ENCODE measurements at places on chromosomes 16 and 17.

DNA sequence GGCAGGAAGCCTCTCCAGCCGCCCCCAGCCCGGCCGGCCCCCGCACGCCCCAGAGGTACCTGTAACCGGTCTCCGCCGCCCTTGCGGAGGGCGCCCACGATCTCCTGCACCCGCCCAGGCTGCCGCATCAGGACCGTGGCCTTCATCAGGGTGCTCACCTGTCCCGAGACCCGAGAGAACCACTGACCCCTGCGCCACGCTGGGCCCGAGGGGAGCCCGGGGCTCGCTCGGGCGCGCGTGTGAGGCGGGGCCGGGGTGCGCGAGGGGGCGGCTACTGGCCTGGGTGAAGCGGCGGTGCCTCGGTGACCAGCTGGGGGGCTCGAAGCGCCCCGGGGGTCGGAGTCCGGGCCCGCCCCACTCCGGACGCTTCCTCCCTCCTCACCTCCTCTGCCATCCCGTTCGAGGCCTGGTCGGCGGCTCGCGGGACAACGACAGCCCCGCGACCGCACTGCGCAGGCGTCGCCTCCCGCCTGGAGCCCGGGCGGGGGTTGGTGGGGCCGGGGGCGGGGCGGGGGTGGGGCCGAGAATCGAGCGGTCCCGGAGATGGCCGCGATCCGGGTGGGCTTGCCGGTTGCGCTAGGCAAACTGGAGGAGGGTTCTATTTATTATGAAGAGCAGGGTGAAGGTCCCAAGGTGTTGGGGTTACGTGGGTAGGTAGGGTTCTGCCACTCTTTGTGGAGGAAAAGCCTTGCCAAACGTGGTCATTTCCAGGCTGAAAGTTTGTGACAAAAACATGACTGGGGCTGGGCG lies at the start of gene NT5C3B:
Gene NT5C3B (minus strand): TSS at position 433 of the 750 bp plus-strand sequence. CDS start 39 bp downstream, at position 394.
- DNase-seq: no peak

DNA sequence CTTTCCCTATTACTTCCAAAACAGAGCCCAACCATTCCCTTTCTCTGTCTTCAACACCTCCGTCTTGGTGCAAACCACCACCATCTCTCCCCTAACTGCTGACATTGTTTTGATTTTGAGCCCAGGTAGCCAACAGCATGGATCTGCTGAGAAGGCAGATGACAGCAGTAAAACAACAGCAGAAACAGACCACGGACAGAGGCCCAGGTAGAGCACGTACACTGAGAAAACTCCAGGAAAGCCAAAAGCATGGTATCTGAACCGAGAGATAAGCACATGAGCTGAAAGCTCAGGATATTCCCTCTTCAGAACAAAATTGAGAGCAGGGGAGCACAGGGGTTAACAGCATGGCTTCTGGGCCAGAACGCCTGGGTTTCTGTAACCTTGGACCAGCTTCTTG lies 18.9 kb upstream of the MAP3K14 start:
- DNase-seq: no peak

DNA sequence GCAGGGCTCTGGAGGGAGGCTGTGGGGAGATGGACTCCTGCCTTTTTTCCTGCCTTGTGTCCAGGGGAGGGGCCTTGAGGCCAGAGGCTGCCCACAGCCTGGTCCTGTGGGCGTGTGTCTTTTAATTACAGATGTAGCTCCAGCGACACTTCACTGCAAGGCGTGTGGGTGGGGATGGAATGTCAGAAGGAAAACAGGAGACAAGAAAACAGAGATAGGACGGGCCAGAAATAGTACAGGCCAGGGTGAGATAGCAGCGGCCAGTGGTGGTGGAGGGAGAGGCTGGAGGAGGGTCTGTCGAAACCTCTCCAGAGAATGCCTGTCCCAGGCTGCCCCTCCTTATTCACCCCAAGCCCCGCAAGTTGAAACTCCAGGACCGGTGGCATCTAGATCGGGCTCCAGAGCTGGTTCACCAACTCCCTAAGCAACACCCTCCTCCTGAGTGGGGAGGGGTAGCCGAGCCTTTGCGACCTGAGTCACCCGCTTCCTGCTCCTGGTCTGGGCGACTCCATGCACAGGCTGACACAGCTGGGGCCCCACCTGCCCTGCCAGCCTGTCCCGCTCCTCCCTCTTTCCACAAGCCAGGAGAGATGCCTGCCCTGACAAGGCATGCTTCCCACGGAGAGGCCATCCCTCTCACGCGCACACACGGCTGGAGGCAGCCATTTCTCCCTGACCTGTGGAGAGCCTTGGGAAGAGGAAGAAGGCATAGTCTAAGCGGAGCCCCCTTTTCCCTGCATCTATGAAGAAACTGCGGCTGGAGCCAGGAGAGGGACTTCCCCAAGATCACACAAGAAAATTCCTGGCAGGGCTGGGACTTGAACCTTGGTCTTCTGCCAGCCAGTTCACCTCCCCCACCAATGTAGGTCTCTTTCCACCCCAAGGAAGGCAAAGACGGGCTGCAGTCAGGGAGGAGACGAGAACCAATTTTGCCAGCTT lies 6.6 kb upstream of the JUP start:
- DNase-seq: no peak

DNA sequence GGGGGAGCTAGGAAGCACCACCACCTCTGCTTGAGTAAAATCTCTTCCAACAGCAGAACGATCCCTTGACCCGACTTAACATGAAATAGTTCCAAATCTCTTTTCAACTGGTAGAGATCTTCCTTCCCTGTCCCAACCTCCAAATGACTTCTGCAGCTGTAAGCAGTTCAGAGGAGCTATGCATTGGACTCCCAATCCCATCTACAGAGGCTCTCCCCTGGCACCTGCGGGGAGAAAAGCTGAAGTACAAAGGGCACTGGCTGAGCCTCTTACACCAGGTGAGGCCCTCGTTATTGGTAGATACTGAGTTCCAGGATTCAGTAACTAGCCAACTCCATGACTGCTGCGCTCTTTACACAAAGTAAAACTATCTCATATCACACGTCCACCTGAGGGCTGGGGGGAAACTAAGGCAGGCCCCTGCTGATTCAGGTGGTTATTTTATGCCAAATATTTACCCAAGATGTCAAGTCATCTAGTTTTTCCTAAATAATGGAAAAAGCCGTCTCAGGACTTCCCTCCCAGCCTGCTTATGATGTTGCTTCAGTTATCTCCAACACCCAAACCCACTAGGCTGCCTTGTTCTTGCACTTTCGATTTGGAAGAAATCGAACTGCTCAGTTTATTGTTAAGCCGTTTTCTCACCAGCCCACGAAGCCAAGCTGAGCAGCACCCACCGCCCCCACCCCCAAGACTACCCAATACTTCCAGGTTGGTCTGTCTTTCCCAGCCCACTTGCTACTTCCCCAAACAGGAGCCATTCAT lies 3.2 kb downstream of the ACTG1 start:
- no peak for DNase-seq

DNA sequence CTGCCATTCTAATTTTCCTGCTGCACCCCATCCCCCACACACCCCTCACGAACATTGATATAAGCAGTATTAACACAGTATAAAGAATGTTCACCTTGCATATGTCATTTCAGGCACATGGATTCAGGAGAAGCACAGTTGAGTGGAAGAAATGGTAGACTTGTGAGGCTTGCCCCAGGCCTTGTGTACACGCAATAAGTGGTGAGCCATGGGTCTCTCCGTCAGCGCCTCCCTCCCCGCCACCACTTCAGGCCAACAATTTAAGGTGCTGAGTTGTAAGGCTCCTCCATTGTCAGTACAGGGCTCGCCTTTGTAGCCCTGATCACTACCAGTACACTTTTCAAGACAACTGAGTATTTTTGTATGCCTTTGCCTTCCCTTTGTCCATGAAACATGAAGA lies 12.2 kb upstream of the CLEC18C start:
- DNase-seq: no peak

GRCh38 chr16:85492295-85492864 lies 120.7 kb upstream of the GSE1 start:
- no peak for DNase-seq

- DNase-seq: no peak
These were observed 4.2 kb upstream of the ZG16B start for GRCh38 chr16:2825906-2826305.

DNA sequence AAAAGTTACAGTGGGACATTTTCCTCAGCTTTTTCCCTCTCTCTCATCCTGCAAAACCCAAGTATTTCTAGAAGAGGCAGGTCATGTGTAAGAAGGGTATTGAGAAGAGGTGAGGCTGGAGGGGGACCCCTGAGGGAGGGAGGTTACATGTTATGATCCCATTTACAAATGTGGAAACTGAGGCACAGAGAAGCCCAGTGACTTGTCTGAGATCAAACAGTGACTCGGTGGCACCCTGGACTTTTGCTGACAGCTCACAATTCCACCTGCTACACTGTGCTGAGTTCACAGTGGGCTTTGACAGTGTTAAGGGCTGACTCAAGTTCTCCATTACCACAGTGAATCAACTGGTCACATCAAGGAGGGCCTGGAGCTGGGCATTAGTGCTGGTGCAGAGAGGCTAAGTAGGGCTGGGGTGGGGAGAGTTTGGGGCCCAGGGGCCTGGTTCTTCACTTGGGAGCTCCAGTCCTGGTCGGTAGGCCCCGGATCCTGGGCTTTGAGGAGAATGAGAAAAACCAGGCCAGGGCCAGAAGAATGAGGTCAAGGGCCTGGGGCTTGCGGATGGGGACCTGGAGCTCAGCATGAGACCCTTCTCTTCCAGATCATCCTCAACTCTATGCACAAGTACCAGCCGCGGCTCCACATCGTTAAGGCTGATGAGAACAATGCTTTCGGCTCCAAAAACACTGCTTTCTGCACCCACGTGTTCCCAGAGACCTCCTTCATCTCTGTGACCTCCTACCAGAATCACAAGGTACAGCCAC lies 26.0 kb downstream of the TBX4 start:
- DNase-seq: no peak

- no peak for DNase-seq
These were observed 44.1 kb upstream of the EMP2 start for GRCh38 chr16:10624527-10624926.

DNA sequence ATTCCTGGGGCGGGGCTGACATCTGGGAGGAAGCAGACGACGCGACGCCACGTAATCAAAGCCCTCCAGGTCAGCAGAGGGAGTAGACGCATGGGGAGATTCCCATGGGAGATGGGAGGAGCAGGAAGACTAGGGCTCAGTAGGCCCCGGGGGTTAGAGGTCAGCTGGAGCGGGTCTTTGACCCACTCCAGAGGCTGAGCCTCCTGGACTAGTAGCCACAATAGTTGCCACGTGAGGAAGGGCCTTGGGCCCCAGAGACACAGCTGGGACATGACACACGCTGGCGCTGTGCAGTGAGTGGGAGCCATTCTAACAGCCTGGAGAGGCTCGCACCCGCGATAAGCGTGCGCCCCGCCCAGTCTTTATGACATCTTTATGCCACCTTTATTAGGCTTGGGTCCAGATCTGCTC lies 95.7 kb upstream of the AMZ2 start:
- no peak for DNase-seq

- no peak for DNase-seq
These were observed 45.5 kb downstream of the KATNIP start for GRCh38 chr16:27595475-27595874.

GRCh38 chr17:32794533-32795246 lies 82.2 kb downstream of the MYO1D start:
- DNase-seq: no peak

- no peak for DNase-seq
These were observed 65.8 kb upstream of the SMIM36 start for GRCh38 chr17:55576996-55577586.

DNA sequence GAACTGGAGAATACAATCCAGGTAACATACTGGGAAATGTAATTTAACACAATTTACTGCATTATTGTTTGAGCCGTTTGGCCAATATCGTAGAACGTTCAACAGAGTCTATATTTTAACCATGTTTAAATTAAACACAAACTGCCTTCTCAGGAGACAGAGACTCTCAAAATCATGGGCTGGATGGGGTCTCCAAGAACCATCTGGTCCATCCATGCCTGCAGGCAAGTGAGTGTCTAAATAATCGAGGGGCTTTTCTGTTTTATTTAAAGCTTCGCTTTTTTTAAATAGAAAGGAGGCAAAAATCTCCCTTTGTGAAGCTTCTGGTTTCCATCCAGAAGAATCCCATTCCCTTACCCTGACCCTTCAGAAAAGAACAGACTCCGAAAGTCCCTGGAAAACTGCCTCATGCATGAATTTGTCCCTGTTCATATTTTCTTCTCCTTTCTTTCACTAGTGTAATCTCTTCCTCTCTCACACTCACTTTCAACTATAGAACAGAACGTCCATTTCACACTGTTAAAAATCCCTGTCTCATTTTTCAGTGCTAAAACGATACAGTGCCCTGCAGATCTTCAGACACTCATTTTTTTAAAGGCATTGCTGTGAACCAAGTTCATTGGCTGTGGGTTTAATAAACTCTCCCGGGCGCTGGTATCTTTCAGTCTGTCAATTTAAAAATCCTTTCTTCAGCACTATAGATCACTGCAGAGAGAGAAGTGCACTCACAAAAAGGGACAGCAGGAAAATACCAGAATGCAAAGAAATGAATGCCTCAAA lies 111.4 kb upstream of the TOM1L1 start:
- no peak for DNase-seq
